ENCODE measurements at places on chromosomes 5 and 9.
A peak's percentile ranks its signal among the peaks of the same experiment; 100 is the strongest.

GRCh38 chr9:100324594-100325200 is 28.0 kb downstream of the TEX10 start:
- DNase-seq = peak; percentile 26

DNA sequence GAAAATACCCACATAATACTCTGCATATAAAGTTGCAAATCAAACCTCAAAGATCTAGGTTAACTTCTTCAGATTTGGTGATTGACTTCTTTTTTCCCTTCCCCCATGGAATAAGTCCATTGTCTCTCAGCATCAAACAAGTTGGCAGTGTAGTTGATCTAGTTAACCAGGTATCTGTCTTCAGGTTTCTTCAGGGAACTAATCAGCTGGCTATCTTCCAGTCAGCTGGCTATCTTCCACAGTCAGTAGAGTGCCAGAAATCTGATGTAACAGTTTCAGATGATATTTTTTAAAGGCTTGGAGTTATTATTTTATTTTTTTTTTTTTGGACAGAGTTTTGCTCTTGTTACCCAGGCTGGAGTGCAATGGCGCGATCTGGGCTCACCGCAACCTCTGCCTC is 16.8 kb downstream of the TNFSF15 start:
- peak; percentile 92 for DNase-seq

DNA sequence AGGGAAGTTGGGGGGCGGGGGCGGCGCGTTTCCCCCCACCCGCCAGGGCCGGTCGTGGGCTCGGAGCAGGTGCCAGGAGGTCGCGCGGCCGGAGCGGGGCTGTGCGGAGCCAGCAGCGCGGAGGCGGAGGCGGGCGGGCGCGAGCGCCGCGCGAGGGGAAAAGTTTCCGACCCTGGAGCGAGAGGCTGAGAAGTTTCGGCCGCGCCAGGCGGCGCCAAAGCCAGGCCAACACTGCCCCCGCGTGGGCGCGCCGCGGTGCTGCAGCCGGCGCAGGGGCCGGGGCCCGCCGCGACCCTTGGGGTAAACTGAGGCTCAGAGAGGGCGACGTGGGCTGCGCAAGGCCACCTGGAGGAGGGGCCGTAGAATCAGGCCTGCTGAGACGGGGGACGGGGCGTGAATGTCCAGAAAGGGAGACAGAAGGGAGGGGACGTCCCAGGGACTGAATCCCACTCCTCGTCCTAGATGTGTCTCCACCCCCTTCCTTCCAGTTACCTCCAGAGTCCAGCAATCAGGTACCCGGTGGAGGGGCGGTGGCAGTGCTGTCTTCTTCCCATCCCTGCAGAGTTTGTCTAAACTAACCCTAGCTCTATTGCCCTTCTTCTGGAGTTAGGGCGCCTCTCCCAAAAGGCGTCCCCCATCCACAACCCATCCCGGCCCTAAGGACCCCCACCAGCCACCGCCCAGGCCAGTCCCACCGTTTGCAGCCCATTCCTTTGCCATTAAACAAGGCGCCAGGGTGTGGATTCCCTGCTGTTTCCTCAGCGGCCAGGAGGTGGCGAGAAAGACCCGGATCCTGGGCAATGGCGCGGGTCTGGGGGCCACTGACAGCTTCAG is 10.2 kb downstream of the C9orf50 start:
- no peak for DNase-seq

- no peak for DNase-seq
Measured at GRCh38 chr9:88925481-88925880, 65.8 kb upstream of the S1PR3 start.

GRCh38 chr5:111138096-111138495 is 45.9 kb downstream of the WDR36 start:
- no peak for DNase-seq

DNA sequence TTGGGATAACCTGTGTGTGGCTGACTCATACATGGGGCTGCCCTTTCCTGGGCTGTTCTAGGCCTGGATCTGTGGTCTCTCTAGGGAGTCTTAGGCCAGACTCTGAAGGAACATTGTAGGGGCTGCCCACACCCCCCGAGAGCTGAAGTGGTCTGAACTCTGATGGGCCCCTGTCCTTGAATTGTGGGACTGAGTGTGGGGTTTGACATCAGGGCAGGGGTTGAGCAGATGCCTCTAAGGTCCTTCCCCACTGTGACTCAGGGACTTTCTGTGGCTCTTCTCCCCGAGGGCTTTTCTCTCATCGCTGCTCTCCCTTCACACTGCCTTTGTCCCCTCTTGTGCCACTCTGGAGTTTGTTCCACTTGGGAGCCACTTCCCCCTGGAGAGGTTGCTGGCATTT is 215.0 kb downstream of the MELK start:
- DNase-seq = no peak

GRCh38 chr5:28523416-28523815 is 1485.0 kb upstream of the CDH9 start:
- DNase-seq = no peak

DNA sequence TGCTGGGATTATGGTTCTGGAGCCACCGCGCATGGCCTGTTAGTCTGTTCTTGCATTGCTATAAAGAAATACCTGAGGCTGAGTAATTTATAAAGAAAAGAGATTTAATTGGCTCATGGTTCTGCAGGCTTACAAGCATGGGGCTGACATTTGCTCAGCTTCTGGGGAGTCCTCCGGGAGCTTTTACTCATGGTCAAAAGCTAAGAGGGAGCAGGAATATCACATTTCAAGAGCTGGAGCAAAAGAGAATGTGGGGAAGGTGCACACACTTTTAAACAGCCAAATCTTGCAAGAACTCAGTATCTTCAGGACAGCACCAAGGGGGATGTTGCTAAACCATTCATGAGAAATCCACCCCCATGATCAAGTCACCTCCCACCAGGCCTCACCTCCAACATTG is 12.1 kb downstream of the JAK2 start:
- DNase-seq = no peak

- DNase-seq = no peak
Measured at GRCh38 chr5:74428876-74429275, 211.7 kb downstream of the ENC1 start.

- no peak for DNase-seq
Measured at GRCh38 chr5:57493034-57493433, 10.4 kb upstream of the ACTBL2 start.

DNA sequence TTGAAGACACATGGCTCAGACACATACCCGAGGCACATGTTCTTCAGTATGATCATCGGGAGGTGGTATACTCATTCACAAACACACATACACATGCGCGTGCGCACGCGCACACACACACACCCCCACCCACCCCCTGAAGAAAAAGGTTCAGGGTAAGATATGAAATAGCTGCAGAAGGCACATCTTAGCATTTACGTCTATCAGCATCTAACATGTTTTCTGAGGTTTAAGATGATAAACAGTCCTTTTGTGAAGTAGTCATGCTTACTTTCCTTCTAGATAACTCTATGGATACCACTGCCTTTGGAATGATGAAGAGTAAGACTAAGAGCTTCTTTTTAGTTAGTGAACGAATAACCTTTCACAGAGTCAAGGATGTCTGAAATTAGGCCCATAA is 105.1 kb upstream of the GNA14 start:
- no peak for DNase-seq

DNA sequence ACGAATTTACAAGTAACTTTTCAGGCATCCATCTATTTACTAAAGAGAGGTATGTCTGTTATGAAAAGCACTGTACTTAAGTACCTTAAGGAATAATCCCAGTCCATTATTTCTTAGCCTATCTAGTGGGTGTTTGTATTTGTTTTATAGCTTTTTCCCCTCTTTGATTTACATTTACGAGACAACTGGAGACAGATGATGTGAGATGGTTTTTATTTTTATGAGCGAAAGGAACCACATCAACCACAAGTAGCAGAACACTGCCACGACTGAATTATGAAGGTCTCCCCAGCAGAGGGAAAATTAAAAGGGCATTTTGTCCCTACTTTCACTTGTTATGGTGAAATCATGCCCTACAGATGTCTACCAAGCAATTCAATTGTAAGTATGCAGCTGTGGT is 357.8 kb downstream of the NFIB start:
- DNase-seq = no peak

DNA sequence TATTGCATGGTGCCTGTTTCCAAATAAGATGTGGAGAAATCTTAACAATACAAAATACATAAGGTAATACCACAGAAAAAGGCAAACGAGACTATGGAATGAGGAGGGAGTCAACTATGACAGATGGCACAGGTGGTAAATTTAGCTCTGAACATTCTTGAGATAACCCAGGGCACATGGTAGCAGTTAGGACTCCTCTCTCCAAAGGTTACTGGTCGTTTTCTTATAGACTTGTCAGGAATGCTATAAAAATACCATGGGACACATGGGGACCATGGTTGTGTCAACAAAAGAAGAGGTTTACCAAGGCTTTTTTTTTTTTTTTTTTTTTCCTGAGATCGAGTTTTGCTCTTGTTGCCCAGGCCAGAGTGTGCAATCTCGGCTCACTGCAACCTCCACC is 209.4 kb upstream of the RFX3 start:
- no peak for DNase-seq

DNA sequence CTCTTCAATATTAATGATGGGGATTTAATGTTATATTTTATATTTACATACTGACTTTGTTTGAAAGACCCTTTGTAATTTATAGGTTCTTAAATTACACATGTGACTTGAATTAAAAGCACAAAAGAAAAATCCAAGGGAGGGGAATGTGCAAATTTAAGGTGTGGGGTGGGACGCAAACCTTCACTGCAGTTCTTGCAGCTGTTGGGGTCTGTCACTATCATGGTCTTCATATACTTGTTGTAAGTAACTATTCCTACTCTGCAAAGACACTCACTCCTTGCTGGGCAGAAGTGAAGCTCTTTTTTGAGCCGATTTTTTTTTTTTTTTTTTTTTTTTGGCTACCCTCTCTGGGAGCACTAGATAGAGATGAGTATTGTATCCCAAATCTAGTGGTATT is 505.3 kb downstream of the ARHGEF28 start:
- no peak for DNase-seq

- no peak for DNase-seq
Measured at GRCh38 chr5:31855134-31856040, 216.5 kb downstream of the PDZD2 start.

GRCh38 chr5:96961053-96961452 is 25.2 kb downstream of the LNPEP start:
- DNase-seq = no peak

DNA sequence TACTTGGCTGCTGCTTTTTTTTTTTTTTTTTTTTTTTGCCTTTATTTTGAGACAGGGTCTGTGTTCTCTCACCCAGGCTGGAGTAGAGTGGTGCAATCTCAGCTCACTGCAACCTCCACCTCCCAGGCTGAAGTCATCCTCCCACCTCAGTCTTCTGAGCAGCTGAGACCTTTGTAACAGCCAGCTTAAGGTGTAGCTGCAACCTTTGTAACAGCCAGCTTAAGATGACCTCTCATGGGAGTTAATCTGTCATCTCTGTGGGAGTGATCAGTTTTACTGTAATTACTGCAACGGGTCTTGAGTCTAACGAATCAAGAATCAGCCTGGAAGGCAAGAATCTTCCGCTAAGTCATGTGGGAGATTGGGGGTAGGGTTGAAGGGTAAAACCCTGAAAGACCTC is 31.6 kb upstream of the SNX2 start:
- no peak for DNase-seq

- no peak for DNase-seq
Measured at GRCh38 chr9:105259731-105260612, 15.5 kb downstream of the SLC44A1 start.

DNA sequence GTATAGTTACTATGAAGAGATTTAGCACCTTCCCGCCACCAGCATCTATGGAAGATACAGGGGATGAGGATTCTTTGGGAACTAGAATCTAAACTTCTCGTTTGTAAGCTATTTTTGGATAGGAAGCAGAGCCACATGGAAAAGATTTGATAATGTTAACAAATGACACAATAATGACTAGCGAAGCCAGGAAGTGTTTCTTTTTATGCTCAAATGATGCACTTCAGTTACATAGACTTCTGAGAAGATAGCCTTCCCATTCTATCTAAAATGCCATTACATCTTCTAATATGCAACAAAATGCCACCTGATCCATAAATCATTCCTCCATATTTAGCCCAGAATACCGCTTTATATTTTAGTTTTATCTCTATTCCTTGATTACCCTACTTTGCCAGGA is 17.0 kb upstream of the TNC start:
- no peak for DNase-seq

DNA sequence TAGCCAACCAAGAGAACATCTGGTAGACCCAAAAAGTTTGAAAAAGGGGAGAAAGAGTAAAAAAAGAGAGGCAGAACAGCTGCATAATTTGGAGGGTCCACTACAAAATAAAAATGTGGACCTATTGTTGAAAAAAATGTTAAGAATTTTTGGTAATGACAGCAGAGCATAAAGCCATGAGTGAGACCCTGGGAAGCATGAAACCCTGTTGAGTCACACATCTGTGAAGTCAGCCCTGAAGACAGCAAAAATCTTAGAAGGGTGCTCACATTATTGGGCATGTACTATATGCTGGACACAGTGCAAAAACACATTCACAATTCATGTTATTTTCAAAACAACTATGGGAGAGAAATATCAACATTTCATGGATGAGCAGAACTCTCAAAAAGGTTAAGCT is 56.4 kb upstream of the LIFR start:
- no peak for DNase-seq

GRCh38 chr5:91281401-91281800 is 101.7 kb downstream of the ARRDC3 start:
- DNase-seq = no peak

- no peak for DNase-seq
Measured at GRCh38 chr5:14439087-14439871, 142.3 kb upstream of the OTULINL start.

- DNase-seq = no peak
Measured at GRCh38 chr9:32180597-32180996, 203.8 kb upstream of the ACO1 start.
